Astrocyte (in vitro differentiated cells and primary cell): ENCODE measurements at places on chromosomes 5 and 9. TPM values are rescaled to one million over a fixed set of nuclear protein-coding genes. Genes with fewer than 3 reads are reported as not detected.

PAM gene
- total RNA-seq: 259 and 301 TPM in 2 replicates

FYB1 gene
- total RNA-seq: 0.11 TPM in 1 of 2 replicates, not detected in the other

CNTNAP3B gene
- total RNA-seq: 2.6 and 3.6 TPM in 2 replicates

TRIM52 gene
- total RNA-seq: 6.5 and 7.3 TPM in 2 replicates

- no peak for DNase-seq
Measured at GRCh38 chr5:7869474-7870136, 657 bp downstream of the MTRR start.

DNA sequence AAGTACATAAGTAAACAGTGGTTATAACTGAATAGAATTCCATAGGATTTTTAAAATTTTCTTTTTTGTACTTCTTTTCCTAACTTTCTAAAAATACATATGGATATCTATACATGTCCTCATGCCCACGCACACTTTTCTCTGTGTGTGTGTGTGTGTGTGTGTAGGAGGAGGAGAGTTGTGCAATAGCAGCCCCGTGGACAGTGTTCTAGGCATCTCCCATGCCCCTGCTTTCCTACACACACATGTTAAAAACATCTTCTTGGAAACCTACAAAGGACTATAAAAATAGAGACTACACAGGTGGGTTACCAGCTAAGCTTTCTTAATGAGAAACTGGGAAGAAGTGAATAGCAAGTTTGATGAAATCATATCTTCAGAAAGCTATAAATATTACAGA lies 19.8 kb upstream of the HEXB start:
- DNase-seq: no peak

GRCh38 chr5:32020271-32020670 lies 153.8 kb downstream of the GOLPH3 start:
- DNase-seq: no peak

- DNase-seq: no peak
Measured at GRCh38 chr9:6802926-6803325, 45.2 kb downstream of the KDM4C start.

DNA sequence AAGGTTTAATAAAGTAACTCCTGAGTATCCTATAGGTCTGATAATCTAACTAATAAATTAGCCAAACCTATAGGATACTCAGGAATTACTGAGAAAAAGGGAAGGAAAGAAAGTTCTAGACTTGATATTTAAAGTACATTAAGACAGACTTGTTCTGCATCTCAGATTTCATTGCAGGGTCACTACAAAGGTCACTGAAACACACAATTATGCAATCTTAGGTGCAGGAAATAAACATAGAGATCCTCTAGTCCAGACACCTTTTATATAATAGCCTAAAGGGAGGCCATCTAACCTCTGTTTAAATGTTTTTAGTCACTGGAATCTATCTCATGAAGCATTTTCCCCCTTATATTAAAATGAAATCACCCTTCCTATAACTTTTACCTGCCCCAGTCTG lies 1215.7 kb downstream of the MAT2B start:
- no peak for DNase-seq

- no peak for DNase-seq
Measured at GRCh38 chr9:128713941-128714573, 9.9 kb downstream of the ZDHHC12 start.

DNA sequence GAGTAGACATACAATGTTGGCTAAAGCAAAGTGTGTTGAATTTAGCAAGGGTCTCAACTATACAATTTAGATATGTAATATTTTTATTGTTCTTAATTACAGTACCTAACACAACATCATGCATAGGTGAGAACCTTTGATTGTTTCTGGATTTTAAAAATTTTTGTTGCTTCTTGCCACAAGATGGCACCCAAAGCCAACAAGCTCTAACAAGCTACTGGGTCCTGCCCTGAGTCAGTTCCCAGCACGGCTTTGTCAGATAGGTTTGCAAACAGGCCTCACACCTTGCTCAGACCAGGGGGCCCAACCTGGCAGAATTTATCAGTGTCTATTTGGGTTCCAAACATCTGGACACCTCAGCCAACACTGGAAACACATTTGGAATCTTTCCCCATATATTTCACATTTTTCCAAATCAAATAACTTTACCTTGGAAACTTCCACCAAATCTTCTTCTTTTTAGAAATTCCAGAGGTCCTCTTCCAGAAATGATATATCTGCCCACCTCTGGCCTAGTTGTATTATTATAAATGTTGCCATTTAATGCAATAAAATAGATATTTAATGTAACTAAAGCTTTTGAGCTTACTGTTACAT lies 49.5 kb upstream of the EGFLAM start:
- peak; percentile 16 for DNase-seq

- no peak for DNase-seq
Measured at GRCh38 chr9:131475956-131476776, 26.6 kb upstream of the POMT1 start.

DNA sequence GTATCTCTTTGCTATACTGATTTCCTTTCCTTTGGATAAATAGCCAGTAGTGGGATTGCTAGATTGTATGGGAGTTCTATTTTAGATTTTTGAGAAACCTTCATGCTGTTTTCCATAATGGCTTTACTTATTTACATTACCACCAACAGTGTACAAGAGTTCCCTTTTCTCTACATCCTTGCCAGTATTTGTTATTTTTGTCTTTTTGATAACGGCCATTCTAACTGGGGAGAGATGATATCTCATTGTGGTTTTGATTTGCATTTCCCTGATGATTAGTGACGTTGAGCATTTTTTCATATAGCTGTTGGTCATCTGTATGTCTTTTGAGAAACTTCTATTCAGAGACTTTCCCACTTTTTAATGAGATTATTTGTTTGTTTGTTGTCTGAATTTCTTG lies 25.8 kb downstream of the NADK2 start:
- no peak for DNase-seq

GRCh38 chr5:6781716-6782115 lies 68.5 kb downstream of the TENT4A start:
- peak; percentile 8 for DNase-seq

DNA sequence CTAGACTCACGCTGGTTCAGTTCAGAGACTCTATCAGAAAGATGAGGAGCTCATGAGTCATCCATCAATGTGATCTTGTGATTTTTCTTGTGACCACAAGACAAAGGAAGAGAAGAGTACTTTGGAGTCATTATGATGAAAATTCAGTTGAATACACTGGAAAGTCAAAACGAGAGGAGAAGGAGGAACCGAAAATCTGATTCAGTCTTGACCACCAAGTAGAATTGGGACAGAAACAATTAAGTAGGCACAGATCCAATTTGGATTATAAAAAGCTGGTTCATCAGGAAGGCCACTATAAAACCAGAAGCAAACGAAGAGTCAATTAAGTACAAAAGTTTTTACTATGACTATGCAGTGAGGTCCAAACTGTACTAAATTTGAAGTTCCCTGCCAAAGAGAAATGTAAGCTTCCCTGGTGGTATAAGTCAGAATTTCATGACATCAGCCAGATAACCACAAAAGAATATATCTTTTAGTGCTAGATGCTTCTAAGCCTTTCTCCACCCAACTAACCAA lies 90.9 kb downstream of the THBS4 start:
- DNase-seq: peak; percentile 86

DNA sequence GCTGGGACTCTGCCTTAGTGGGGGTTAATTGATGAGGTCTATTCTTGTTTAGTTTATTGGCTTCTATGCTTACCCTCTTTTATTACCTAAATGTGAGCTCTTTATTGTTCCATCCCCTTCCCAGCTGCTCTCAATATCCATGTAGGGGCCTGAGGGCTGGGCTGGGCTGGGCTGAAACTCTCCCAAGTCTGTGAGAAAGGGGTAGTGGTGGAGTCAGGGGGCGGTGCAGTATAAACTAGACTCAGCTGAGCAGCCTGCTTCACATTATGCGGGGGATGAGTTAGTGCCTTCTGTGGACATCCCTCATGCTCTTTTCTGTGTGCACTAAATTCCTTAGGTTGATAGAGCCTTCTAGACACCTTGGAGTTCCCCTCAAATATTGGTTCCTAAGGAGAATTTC lies 451.8 kb upstream of the PTGER4 start:
- DNase-seq: no peak

DNA sequence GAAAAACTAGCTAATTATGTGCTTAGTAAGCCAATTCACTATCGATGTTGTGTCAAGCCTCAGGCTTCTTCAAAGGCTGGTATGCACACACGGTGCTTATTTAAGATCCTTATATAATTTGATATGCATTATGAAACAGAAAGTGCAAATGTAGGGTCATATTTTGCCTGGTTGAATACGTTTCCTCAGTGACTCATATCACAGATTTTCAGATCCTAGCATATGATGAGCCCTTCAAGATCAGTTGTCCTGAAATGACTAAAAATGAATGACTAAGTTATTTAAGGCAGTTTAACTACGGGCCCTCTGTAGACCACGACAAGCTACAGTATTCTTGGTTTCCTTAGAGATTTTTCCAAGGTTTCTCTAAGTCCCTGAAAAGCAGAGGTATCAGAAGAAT lies 778.3 kb downstream of the PRELID2 start:
- peak; percentile 12 for DNase-seq

DNA sequence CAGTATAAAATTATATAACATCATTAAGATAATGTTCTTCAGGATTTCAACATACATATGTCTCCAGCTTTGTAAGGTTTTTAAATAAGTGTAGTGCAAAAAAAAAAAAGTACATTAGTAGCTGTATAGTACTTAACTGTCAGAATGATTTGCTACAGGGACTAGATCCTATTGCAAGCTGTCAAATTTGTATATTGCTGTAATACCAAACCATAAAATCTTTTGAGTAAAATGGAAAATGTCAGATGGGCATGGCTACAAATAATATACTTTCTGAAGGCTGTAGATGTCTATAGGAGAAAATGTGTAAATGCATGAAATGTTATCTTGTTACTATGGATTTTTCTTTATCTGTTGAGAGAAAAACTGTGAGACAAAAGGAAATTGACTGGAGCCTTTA lies 298.5 kb downstream of the KDM4C start:
- DNase-seq: no peak

GRCh38 chr9:20997503-20998076 lies 33.9 kb downstream of the HACD4 start:
- no peak for DNase-seq
